Activated CD8-positive, alpha-beta memory T cell treated with anti-CD3 and anti-CD28 coated beads for 1 hour (primary cell): ENCODE measurements at places on chromosomes 7 and 10.

- DNase-seq = no peak
These were observed 28.0 kb upstream of the GSAP start for GRCh38 chr7:77444123-77444522.

- DNase-seq = no peak
These were observed 116.0 kb downstream of the NPTX2 start for GRCh38 chr7:98733036-98733435.

- no peak for DNase-seq
These were observed 52.9 kb upstream of the SHH start for GRCh38 chr7:155864991-155865690.

- no peak for DNase-seq
These were observed 26.7 kb downstream of the ZNF277 start for GRCh38 chr7:112233048-112233697.

DNA sequence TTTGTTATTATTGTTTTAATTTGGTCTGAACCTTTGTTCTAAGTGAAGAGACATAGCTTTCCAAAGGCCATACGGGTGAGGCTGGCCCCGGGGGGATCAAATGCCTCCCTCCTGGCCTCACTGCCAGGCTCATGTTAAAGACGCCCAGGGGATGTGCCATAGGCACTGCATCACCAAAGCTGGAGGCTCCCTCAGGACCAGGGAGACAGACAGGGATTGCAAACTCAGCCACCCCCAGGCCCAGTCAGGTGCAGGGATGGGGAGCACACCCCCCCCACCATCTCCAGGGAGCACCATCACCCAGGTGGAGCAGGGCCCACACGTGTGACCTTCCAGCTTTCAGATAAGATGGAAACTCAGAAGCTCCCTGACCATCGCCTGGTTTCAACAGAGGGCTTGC, 96.0 kb upstream of the DNAAF5 start:
- DNase-seq = no peak

DNA sequence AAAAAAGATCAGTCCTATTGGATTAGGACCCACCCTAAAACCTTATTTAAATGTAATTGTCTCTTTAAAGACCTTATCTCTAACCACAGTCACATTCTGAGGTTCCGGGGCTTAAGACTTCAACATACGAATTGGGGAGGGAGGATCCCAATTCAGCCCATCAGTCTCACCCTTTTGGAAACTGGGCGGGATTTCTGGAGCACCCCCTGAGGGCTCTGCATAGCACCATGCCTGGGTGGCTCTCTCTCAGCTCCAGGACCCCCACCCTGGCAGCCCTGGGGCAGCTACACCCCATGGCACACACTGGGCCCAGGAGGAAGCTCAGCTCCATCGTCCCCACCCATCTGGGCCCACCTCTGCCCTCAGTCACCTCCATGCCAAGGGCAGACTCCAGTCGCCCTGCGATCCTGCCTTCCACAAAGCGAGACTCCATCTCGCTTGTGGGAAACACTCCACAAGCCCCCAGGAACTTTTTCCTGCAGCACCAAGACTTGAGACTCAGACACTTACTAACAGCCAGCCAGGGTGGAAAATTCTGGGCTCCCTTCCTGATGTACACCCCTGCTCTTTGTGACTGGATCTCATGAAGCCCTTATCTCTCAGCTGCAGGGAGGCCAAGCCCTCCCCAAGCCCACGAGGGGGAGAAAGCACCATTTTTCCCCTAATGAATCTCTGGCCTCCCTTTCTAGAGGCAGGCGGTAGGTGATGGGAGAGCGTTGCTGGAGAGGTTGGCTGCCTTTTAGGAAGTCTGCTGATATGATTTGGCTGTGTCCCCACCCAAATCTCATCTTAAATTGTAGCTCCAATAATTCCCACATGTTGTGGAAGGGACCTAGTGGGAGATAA, 90.8 kb upstream of the KDM7A start:
- DNase-seq = no peak

GRCh38 chr10:110698340-110698739, 54.2 kb downstream of the RBM20 start:
- no peak for DNase-seq

GRCh38 chr7:81752318-81752714, 17.5 kb downstream of the HGF start:
- no peak for DNase-seq

- DNase-seq = no peak
These were observed 125.7 kb downstream of the ADCY1 start for GRCh38 chr7:45699726-45700390.

GRCh38 chr7:129781928-129782817, 170.6 kb downstream of the UBE2H start:
- DNase-seq = no peak

DNA sequence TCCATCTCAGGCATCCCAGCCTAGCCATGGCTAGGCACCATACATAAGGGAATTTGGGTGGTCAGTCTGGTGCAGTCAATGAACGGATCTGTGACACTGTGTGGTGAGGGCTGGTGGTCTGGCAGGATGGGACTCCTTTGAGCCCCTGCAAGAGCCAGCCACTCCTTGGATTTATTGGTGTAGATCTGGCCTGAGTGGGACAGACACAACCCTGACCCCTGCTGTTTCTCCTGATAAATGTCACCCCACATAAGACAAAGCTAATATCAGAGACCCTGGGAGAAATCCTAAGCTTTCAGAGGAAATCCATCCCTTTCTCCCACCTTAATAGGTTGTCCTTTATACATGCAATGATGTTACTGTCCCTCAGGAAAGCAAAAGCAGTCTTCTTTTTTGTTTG, 2.3 kb downstream of the FBXO24 start:
- DNase-seq = no peak

- DNase-seq = no peak
These were observed 57.1 kb downstream of the SLIT1 start for GRCh38 chr10:97128516-97129154.

- DNase-seq = no peak
These were observed 29.0 kb downstream of the AGAP3 start for GRCh38 chr7:151115121-151115835.

DNA sequence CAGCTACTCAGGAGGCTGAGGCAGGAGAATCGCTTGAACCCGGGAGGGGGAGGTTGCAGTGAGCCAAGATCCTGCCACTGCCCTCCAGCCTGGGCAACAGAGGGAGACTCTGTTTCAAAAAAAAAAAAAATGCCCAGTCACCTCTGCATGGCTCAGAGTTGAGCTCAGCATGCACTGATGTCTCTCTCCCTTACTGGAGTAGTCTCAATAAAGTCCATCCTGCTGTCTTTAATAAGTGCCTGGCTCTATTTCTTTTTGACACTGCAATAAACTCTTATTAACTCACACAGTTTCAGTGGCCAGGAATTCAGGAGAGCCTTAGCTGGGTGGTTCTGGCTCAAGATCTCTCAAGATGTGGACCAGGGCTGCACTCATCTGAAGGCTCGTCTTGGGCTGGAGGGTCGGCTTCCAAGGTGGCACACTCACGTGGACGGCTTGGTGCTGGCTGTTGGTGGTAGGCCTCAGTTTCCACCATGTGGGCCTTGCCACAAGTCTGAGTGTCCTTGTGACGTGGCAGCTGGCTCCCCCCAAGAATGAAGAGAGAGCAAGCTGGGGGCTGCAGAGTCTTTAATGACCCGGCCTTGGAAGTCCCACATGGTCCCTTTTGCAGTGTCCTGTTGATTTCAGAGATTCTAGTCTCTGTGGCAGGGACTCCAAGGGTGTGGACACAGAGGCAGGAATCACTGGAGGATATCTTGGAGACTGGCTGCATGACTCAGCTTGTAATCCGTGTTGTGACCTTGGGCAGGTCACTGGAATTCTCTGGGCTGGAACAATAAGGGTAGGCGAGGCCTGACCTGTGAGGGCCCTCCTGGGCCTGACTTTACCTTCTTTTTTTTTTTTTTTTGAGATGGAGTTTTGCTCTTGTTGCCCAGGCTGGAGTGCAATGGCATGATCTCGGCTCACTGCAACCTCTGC, 85.9 kb upstream of the KMT2C start:
- no peak for DNase-seq
